ENCODE measurements at places on chromosomes 6 and 20.

- DNase-seq, result no peak
Observed at GRCh38 chr6:134835993-134836392, 113.9 kb downstream of the ALDH8A1 start.

DNA sequence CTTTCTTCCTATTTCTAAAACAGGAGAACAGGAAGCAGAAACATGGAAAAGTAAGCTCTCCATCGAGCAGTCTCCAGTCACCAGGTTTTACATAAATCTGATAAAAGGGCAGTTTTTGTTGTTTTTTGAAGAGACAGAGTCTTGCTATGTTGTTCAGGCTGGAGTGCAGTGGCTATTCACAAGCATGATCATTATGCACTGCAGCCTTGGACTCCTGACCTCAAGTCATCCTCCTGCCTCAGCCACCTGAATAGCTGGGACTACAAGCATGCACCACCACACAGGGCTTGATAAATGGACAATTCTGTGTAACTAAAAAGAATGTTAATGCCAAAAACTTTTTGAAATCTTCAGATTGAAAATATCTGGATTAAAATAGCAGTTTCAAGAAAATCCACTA lies 23.8 kb downstream of the SAMHD1 start:
- DNase-seq, result no peak

DNA sequence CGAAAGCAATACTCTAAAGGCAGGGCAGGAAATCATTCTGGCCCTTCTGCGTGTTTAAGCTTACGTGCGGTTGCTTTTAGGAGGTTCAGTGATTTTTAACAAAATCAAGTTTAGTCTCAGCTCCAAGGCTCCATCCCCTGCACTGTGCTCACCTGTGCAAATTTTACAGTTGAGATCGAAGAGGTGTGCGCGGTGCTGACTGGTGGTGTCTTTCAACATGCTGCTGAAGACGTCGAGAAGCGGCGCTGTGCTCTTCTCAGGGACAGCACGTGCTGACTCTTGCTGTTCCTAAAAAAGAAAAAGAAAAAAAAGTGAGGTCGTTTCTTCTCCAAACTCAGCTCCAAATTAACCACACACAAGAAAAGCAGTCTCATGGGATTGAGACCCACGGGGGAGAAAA lies 32.0 kb downstream of the DIDO1 start:
- no peak for DNase-seq

- no peak for DNase-seq
Observed at GRCh38 chr6:129500958-129501739, 208.8 kb downstream of the ARHGAP18 start.

- DNase-seq, result no peak
Observed at GRCh38 chr20:38147163-38147562, 17.9 kb downstream of the TGM2 start.
